ENCODE measurements at places on chromosomes 1 and 21. TPM values are rescaled to one million over a fixed set of nuclear protein-coding genes. Genes with fewer than 3 reads are reported as not detected.

Gene LRRC38
- total RNA-seq: not detected

Gene SPRR1B
- not detected for total RNA-seq

Gene FCRL4
- total RNA-seq: not detected

Gene UBASH3A
- total RNA-seq: not detected

Gene VWA1
- total RNA-seq: 18.0 TPM

Gene OR2T33
- total RNA-seq: not detected

Gene CASQ1
- not detected for total RNA-seq

Measured in pericardium fibroblast (primary cell).